ENCODE measurements at places on chromosomes 13 and 19. TPM values are rescaled to one million over a fixed set of nuclear protein-coding genes. Genes with fewer than 3 reads are reported as not detected.

LGALS4 gene
- 3.7 TPM for total RNA-seq

ADGRE2 gene
- 17.0 TPM for total RNA-seq

IZUMO4 gene
- total RNA-seq, result 6.8 TPM

MBD3L2 gene
- not detected for total RNA-seq

OR7C1 gene
- total RNA-seq, result not detected

NTF4 gene
- total RNA-seq, result 2.7 TPM

KIR2DL1 gene
- 0.58 TPM for total RNA-seq

FCER2 gene
- total RNA-seq, result 0.58 TPM

SRRM5 gene
- total RNA-seq, result 0.29 TPM

CRB3 gene
- total RNA-seq, result 48.4 TPM

CFAP97D2 gene
- not detected for total RNA-seq

CYSLTR2 gene
- 0.67 TPM for total RNA-seq

ZNF587B gene
- total RNA-seq, result 12.2 TPM

CCL25 gene
- not detected for total RNA-seq

OR4F17 gene
- total RNA-seq, result not detected

RAB20 gene
- 52.4 TPM for total RNA-seq

S1PR4 gene
- 22.3 TPM for total RNA-seq

LILRA5 gene
- 13.5 TPM for total RNA-seq

VAV1 gene
- 31.6 TPM for total RNA-seq

PKN1 gene
- total RNA-seq, result 159 TPM

RFPL4AL1 gene
- total RNA-seq, result not detected

ZNF254 gene
- 17.1 TPM for total RNA-seq

MAG gene
- not detected for total RNA-seq

LILRA2 gene
- total RNA-seq, result 15.4 TPM

TTYH1 gene
- total RNA-seq, result not detected

TJP3 gene
- 23.0 TPM for total RNA-seq

KLK13 gene
- not detected for total RNA-seq

ZNF723 gene
- total RNA-seq, result not detected

SLC25A41 gene
- not detected for total RNA-seq

TRPC4 gene
- 1.6 TPM for total RNA-seq

ZNF431 gene
- 24.5 TPM for total RNA-seq

LILRA1 gene
- 4.7 TPM for total RNA-seq

UBE2L5 gene
- total RNA-seq, result not detected

PROZ gene
- not detected for total RNA-seq

IRGC gene
- total RNA-seq, result not detected

LILRB2 gene
- 18.8 TPM for total RNA-seq

CYP4F2 gene
- not detected for total RNA-seq

SPATA13 gene
- total RNA-seq, result 34.4 TPM

KLHL1 gene
- not detected for total RNA-seq

SULT2A1 gene
- total RNA-seq, result not detected

TGFBR3L gene
- 1.2 TPM for total RNA-seq

C1QTNF9B gene
- total RNA-seq, result not detected

FGF9 gene
- total RNA-seq, result 2.7 TPM

MTUS2 gene
- total RNA-seq, result 0.41 TPM

ANGPTL8 gene
- total RNA-seq, result not detected

GRAMD1A gene
- total RNA-seq, result 107 TPM
